ENCODE measurements at places on chromosomes 11 and 22.

DNA sequence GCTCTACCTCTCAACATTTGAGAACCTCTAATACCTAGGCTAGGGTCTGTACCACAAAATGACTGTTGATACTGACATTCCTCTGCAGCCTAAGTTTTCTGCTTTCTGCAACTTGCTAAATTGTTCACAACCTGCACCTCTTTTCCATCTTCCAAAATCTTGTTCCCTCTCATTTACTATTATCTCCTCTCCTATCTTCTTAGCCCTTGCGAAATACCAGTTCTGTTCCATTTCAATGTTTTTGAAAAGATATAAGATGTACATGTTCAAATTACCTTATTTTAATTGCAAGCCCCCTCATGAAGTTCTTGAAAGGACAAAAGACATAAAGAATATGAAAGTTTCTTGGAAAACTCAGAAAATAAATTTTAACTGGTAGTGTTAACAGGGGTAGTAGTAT, 72.3 kb downstream of the FAM168A start:
- no peak for DNase-seq

GRCh38 chr11:73564903-73565302, 33.0 kb downstream of the FAM168A start:
- DNase-seq = no peak

DNA sequence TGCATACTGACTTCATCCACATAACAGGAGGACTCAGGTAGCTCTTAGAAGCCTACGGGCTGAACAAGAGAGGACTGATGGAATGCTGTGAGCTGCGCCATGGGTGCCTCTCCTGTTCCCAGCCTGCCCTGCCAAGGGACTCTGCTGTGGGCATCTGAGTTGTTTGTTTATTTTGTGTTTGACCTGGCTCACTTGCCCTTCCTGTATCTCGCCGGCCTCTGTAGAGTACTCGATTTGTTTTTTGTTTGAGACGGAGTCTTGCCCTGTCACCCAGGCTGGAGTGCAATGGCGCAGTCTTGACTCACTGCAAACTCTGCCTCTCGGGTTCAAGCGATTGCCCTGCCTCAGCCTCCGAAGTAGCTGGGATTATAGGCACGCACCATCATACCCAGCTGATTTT, 1.8 kb downstream of the TTC38 start:
- DNase-seq = no peak

GRCh38 chr22:40510631-40511364, 125.7 kb downstream of the MRTFA start:
- no peak for DNase-seq

- DNase-seq = no peak
These were observed 37.9 kb downstream of the SWAP70 start for GRCh38 chr11:9701799-9702198.

DNA sequence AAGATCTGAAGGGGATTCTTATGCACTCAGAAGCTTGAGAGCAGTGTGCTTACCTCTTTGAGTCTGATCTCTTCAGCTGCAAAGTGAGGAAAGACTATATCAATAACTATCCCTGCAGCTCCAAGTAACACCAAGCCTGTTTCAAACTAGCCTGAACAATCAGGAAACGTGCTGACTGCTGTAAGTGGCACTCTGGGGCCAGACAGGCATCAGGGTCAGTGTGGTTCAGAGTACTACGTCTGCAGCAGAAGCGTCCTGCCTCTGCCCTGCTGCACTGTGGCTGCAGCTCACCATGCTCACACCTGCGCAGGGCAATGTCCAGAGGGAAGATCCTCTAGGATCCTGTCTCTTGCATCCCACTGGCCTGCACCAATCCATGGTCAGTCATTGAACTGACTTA, 25.5 kb upstream of the LINC01488 start:
- DNase-seq = no peak

- peak; percentile 45 for DNase-seq
These were observed 42.2 kb downstream of the UBASH3B start for GRCh38 chr11:122697636-122698167.

DNA sequence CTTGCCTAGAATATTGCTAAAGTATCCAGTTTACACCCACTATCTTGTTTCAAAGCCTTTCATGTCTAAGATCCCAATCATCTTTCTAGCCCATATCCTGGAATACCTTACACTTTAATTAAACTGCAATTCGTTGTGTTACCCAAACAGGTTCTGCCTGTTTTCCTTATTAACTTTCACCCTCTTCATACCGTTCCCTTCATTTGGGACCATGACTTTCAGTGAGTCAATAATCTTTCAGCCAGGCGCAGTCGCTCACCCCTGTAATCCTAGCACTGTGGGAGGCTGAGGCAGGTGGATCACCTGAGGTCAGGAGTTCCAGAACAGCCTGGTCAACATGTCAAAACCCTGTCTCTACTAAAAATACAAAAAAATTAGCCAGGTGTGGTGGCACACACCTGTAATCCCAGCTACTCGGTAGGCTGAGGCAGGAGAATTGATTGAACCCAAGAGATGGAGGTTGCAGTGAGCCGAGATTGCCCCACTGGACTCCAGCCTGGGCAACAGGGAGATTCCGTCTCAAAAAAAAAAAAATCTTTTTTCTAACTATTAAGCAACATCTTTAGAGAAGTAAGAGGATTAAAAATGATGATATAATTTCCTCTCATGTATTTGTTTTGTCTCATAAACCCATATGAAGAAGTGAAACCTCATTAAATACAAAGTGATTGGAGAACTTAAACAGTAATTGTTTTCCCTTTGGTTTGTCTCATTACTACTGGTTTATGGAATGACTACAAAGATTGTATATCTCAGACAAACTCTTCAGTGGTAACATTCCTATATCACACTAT, 20.7 kb downstream of the DMC1 start:
- no peak for DNase-seq

- DNase-seq = no peak
These were observed 37.4 kb downstream of the PRDM10 start for GRCh38 chr11:129965248-129965647.

DNA sequence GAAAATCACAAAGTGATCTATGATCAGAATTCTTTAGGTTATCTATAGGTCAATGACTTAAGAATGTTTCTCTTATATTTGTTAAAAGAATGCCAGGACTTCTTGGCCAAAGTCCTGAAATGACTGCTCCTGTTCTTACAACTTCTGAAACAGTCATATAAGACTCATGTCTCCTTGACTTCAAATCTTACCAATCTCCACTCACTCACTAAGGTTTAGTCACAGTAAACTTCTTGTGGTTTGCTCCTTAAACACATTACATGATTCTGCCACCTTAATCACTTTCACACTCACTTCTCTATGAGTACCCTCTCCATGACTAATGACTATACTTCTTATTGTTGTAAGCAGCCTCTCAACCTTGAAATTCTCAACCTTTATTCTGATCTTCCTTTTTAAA, 648.7 kb upstream of the CCDC179 start:
- DNase-seq = no peak

- no peak for DNase-seq
These were observed 131.4 kb upstream of the UBASH3B start for GRCh38 chr11:122523846-122524805.

- peak; percentile 24 for DNase-seq
These were observed 11.8 kb downstream of the PIM3 start for GRCh38 chr22:49972163-49973017.

GRCh38 chr22:49097966-49098365, 729.7 kb downstream of the BRD1 start:
- no peak for DNase-seq

DNA sequence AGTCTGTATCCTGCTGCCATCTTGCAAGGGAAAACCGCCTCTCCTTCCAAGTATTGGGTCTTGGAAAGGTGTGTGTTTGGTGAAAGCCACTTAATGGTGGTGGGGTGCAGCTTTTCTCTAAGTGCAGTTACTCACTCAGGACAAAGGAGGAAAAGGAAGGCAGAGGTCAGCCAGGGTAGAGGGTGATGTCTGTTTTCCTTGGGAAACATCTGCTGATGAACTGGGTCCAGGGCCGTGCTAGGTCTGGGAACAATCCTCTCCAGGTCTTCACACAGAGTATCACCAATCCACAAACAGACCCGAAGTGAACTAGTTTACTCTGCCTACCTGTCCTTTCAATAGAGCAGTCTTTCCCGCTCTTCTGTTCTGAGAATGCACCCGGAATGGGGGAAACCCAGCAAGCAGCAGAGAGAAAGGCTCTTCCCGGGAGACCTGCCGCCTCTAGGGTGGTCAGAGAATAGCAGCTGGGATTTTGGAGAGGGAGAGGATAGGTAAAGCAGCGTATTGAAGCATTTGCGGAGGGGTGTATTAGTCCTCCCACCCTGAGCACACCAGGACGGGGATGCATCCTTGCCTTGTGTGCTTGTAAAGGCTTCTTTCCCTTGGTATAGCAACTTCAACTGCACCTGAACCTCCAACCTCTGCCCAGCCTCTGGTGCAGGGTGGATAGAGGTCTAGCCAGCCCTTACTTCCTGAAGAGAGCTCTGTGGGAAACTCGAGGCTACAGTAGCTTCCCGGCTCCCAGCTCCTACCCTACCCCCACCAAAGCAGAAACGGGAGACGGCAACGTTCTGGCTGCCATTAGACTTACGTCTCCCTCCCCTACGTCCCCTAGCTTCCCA, 20.7 kb downstream of the LHFPL7 start:
- no peak for DNase-seq

GRCh38 chr11:102111011-102111786, 952 bp downstream of the YAP1 start:
- no peak for DNase-seq

GRCh38 chr11:60948250-60948649, 3.7 kb downstream of the SLC15A3 start:
- no peak for DNase-seq

GRCh38 chr11:130728185-130729180, 187.8 kb downstream of the SNX19 start:
- DNase-seq = no peak

GRCh38 chr11:62548545-62549335, 2.1 kb upstream of the AHNAK start:
- no peak for DNase-seq

GRCh38 chr22:44159811-44160210, 20.9 kb upstream of the PARVG start:
- no peak for DNase-seq

DNA sequence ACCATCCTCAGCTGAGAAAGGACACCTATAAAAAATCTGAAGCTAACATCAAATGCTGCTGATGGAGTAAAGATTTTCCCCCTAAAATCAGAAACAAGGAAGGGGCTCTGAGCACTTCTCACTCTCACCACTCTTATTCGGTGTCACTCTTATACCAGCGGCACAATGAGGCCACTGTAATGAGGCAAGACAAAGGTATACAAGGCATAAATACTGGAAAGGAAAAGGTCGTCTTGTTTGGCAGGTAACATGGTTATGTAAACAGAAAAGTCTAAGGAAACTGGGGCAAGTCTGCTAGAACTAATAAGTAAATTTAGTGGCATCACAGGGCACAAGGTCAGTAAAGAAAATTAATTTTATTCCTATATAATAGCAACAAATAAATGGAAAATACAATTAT, 8.1 kb upstream of the MOB2 start:
- no peak for DNase-seq

DNA sequence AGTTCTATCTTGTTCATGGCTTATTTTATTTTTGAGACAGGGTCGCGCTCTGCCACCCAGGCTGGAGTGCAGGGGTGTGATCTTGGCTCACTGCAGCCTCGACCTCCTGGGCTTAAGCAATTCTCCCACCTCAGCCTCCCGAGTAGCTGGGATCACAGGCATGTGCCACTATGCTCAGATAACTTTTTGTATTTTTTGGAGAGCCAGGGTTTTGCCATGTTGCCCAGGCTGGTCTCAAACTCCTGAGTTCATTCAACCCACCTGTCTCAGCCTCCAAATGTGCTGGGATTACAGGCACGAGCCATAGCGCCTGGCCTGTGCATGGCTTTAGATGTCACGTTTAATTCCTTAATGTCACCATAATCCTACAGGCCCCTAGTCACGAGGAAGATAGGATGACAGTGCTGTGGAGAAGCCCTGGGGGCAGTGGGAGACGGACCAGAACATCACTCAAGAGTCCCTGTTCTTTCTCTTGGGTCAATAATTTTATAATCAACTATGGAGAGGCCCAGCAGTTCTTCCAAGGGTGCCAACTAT, 99.5 kb downstream of the RDX start:
- DNase-seq = no peak

Data from activated T-cell treated with anti-CD3 and anti-CD28 coated beads, Interleukin-2, amount 50 U/mL, for 1 hour (primary cell).